ENCODE measurements at places on chromosomes 4 and X.

DNA sequence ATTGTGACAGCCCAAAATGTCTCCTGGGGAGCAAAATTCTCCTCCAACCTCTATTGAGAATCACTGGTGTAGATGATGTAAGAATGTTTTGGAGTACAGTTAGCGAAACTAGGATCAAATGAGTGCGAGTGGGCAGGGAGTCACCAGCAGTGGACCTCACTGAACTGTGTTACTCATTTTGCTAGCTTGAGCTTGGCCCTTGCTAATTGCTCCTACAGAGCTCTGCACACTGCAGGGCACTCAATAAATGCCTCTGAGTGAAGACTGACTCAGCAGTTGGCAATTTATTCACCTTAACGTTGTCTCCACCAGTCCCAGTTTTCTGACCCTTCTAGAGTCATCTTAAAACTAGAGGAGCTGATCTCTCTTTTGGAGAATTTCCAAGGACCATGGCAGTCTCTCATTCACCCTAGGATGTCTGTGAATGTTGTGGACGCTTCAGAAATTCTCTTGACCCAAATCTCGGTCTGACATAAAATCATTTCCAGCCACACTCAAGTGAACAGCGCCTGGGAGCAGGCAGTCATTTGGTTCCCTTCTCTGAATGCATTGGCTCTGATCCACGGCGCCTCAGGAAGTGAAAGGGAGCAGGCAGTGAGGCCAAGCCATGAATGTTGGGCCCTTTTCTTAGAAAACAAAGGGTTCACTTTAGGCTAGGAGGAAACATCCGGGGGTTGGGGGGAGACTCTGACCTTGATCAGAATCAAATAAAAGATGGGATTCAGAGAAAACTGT, 148.1 kb downstream of the NWD2 start:
- no peak for DNase-seq

GRCh38 chr4:142778430-142778829, 67.7 kb downstream of the INPP4B start:
- peak; percentile 1 for DNase-seq

DNA sequence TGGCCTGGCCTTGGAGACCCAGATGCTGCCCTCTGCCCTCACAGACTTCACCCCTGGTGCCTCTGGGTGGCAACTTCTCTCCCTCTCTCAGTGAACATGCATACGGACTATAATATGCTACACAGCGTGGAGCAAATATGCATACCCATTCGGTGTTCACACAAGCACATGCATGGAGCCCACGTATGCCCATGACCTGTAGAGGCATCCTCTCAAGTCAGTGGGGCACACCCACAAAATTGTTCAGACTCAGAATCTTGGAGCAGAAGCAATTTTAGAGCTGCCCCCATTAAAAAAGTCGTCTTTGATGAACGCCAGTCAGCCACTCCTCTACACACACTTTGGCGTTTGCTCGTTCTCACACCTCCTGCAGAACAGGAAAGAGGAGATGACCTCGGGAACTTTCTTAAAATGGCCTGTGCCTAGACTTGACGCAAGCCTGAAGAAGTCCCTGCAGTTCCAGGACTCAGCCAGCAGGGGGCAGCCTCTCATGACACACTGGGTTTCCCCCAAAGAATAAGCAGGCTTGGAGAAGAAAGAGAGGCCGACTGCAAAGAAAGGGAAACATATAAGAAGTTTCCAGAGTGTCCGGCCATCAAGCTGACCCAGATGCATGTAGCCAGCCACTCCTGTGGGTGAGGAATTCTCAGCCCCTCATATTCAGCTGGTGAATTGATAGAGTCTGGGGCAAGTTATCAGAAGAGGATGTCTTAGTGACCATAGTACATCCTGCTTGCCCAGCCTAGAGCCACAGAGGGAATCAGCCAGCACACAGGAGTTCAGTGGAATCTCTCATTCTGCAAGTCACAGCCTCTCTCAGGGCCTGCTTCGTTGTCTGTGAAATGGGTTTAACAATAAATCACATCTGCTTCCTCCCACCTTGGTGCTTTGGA, 17.3 kb downstream of the APLN start:
- no peak for DNase-seq

DNA sequence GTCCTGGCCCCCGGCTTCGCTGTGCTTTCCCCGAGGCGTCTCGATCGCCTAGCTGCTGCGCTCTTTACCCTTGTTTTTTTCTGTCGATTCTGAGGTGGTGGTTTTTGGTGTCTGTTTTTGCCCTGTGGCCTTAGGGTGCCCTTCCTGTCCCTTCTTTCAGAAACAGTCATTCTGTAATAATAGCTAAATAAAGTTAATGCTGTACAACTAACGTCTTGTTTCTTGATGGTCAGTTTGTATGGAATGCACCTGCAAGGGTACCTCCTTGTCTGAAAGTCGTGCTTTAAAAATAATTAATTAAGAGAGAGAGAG, 686 bp downstream of the FIP1L1 start:
- DNase-seq: no peak

DNA sequence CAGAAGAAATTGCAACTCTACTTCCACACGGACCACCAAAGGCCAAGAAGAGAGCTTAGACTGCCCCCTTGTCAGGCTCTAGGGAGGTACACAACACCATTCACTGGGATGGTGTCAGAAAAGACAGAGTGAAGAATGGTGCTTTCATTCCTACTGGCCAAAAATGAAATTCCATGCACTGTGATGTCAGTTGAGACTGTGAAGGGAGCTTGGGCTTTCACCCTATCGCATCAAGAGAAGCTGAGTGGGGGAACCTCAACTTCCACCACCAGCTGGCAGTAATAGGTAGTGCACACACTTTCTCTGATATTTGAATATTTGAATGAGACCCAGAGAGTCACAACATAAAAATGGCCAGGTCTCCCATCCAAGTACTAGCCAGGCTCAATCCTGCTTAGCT, 65.9 kb downstream of the ZNF711 start:
- DNase-seq: no peak

- no peak for DNase-seq
Observed at GRCh38 chr4:118743867-118744266, 58.7 kb downstream of the METTL14 start.

DNA sequence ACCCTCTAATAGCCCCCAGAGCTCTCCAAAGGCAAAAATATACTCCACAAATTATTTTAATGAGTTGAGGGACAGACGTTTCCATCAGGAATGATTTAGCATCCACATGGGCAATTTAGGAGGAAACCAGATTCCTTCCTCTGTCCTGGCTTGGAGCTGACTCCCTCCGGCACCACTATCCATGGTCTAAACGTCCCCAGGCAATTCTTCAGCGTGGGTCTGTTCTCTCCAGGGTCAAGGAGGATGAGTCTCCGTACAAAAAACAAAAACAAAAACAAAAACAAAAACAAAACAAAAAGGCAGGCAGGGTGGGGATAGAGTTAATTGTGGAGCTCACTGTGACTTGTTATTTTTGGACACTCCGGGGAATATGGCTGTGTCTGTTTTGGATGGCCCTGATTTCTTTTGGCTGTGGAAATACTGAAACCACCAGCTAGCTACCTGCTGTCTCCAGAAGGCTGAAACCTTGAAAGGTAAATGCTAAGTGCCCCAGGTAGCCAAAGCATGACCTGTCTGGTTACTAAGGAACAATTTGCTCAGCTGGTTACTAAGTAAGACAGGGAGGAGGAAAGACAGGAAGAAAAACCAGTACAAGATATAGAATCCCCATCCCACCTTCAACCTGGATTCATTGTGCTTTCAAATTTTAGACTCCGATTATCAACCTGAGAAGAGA, 419.1 kb upstream of the LCORL start:
- no peak for DNase-seq

- DNase-seq: no peak
Observed at GRCh38 chr4:124691801-124692200, 20.7 kb downstream of the ANKRD50 start.

GRCh38 chrX:130055899-130056298, 54.4 kb downstream of the ELF4 start:
- DNase-seq: no peak

DNA sequence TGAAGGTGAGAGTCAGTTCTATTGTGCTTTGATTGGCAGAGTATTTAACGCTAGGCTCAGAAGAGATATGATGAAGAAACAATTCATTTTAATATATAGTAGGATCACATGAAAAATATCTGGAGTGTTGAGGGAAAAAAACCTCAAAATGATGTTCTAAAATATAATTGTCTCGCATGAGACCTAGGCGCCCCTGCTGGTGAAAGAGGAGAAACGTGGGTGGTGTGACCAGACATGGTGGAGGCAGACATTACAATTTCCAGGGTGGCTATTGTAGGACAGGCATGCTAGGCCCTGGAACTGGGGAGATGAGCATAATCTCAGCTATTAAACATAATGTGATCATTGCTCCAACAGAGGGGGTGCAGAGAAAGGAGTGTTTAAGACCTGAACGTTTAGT, 210.0 kb downstream of the HS3ST1 start:
- DNase-seq: no peak

DNA sequence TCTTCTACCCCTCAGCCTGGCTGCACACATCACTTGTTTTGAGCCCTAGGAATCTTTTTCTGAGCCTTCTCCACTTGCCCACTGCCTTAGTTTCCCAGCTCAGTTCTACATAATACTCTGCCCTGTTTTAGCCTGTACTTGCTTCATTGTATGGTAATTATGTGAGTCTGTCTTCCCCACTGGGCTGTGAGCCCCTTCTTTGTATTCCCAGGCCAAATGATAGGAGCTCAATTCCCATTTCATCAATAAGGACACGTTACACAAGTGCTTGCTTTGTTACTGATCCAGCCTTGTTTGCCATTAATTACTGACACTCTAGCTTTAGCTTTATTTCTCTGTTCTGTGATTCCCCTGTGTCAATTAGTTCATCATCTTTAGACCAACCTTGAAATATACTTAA, 28.1 kb downstream of the KIT start:
- DNase-seq: no peak

DNA sequence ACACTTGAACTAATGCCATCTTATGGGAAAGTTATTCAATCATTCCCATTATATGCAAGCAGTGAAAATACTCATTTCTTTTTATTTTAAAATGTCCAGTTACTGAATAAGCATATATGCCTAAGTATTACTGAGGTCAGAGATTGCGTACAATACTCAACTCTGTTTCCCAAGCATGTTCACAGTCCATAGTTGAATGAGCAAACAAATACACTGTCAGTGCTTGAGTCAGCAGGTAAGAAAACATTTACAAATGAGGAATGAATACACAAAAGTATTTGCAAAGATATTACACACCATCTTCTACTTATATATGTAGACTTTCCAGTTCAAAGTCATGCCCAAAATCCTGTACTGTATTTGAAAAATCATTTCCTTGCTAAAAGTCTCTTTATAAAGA, 74.1 kb downstream of the TSPAN5 start:
- no peak for DNase-seq

- no peak for DNase-seq
Observed at GRCh38 chr4:5955856-5956255, 62.4 kb downstream of the C4orf50 start.

GRCh38 chr4:139558235-139559088, 2.4 kb upstream of the SETD7 start:
- no peak for DNase-seq

DNA sequence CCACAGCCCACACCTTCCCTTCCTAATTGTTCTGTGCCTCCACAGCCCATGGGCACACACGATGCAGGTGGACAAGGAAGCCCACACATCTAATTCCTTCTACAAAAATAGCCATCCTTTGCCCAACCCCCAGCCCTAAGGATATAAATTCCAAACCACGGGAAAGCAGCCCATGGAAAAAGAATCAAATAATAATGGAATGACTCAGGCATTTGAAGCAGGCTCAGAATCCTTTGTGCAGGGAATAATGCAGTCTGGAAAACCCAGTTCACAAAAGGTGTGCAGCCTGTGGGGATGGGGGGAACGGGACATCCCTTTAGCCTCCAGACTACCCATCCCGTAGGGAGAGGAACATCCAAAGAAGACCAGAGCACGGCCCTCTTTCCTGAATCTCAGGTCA, 342.3 kb upstream of the GALNT7 start:
- no peak for DNase-seq

DNA sequence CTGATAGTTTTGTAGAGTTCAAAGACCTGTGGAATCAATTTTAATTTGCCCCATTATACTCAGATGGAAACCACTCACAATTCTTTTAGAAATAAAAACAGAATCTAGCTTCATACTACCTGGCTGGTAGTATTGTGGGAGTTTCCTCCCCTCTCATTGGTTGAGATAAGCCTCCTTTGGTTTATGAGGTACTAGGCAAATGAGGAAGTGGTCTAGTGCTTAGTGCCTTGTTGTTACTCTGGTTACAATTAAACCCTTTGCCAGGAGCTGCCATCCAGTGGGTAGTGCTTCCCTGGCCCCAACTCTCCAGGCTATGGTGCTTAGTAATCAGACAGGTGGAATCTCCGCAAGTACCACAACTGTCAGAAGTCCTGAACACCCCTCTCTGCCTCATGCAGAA, 118.3 kb downstream of the CDKL5 start:
- no peak for DNase-seq

- DNase-seq: no peak
Observed at GRCh38 chr4:59068722-59069418, 1958.7 kb upstream of the IGFBP7 start.

DNA sequence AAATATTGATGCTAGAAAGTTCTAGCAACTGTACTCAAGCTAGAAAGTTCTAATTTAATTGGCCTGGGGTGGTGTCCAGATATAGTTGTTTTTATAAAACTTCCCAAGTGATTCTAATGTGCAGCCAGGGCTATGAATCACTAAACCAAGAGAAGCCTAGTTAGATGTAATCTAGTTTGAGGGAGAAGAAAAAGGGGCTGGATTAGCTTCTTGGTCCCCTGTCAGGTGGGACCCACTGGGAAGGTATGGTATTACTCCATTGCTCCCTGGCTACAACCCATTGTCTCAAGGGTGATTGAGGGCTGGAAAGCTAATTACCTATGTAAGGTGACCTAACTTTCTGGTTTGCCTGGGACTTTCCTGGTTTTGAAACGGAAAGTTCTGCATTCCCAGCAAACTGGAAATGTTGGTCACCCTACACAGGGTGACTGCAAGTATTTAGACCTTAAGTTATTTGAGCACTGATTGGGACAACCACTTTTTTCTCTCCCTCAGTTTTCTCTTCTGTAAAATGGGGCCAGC, 23.9 kb upstream of the MSN start:
- DNase-seq: no peak

- DNase-seq: peak; percentile 29
Observed at GRCh38 chr4:114386637-114387233, 211.9 kb upstream of the UGT8 start.

DNA sequence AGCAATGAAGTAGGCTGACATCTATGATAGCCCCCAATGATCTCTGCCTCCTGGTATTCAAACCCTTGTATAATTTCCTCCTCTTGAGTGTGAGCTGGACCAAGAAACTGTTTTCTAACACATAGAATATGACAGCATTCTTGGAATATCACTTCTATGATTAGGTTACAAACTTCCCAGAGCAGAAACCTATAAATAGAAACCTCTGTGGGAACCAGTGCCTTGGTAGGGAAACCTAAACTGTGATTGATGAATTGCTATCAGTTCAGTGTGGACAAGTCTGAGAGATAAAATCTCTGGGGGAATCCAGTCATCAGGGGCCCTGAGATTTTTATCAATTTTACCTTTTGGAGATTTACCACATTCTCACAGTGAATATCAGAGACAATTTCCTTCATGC, 756.5 kb upstream of the AGA start:
- DNase-seq: no peak
